Smooth muscle cell of the coronary artery (primary cell): ENCODE measurements at places on chromosomes 7 and 10. TPM values are rescaled to one million over a fixed set of nuclear protein-coding genes. Genes with fewer than 3 reads are reported as not detected.

Gene STRIP2
- total RNA-seq, result 1.5 and 7.8 TPM in 2 replicates

Gene LRRC18
- total RNA-seq, result not detected in 2 replicates

Gene PDLIM1
- total RNA-seq, result 4.6 and 35.0 TPM in 2 replicates

Gene FBH1
- 117 and 181 TPM in 2 replicates for total RNA-seq

Gene HMX2
- not detected in 2 replicates for total RNA-seq

Gene CALML3
- total RNA-seq, result not detected in 2 replicates

Gene EGFR
- total RNA-seq, result 29.3 and 35.5 TPM in 2 replicates

Gene C10orf71
- not detected in 2 replicates for total RNA-seq

Gene IPMK
- 2.6 and 3.8 TPM in 2 replicates for total RNA-seq

Gene RBM20
- total RNA-seq, result under 0.01 and 0.45 TPM in 2 replicates

Gene SRGN
- 41.5 and 199 TPM in 2 replicates for total RNA-seq

Gene PODXL
- 2.6 and 15.6 TPM in 2 replicates for total RNA-seq

Gene HOXA10
- total RNA-seq, result not detected in 2 replicates

Gene MEST
- 197 and 248 TPM in 2 replicates for total RNA-seq

Gene HMX3
- not detected in 2 replicates for total RNA-seq

Gene AKR1C3
- 132 and 308 TPM in 2 replicates for total RNA-seq

Gene HHEX
- under 0.01 and 7.7 TPM in 2 replicates for total RNA-seq

Gene CHST15
- total RNA-seq, result 6.8 and 13.0 TPM in 2 replicates

Gene VCL
- 108 and 162 TPM in 2 replicates for total RNA-seq

Gene NODAL
- not detected in 2 replicates for total RNA-seq

Gene BHLHA15
- total RNA-seq, result 0.38 TPM in 1 of 2 replicates, not detected in the other

Gene CDHR3
- 1.4 and 12.8 TPM in 2 replicates for total RNA-seq

Gene PTF1A
- not detected in 2 replicates for total RNA-seq

Gene PDE6C
- not detected in 2 replicates for total RNA-seq

Gene CPEB3
- total RNA-seq, result 0.68 and 0.70 TPM in 2 replicates

Gene VPS37D
- 3.7 and 4.2 TPM in 2 replicates for total RNA-seq

Gene TMEM139
- not detected in 2 replicates for total RNA-seq

Gene NACAD
- 0.47 and 1.3 TPM in 2 replicates for total RNA-seq

Gene MYO1G
- total RNA-seq, result 0.08 TPM in 1 of 2 replicates, not detected in the other

Gene CHRM2
- total RNA-seq, result not detected in 2 replicates

Gene ELAPOR2
- 5.4 and 117 TPM in 2 replicates for total RNA-seq

Gene TUBB8
- not detected in 2 replicates for total RNA-seq

Gene UNC5B
- total RNA-seq, result 11.2 and 39.1 TPM in 2 replicates

Gene HNRNPF
- 215 and 341 TPM in 2 replicates for total RNA-seq

Gene VWDE
- 0.08 TPM in 1 of 2 replicates, not detected in the other for total RNA-seq

Gene NPC1L1
- total RNA-seq, result 0.12 TPM in 1 of 2 replicates, not detected in the other

Gene IL15RA
- total RNA-seq, result 5.5 and 8.0 TPM in 2 replicates

Gene ZNF22
- total RNA-seq, result 3.3 and 15.9 TPM in 2 replicates

Gene KNDC1
- 0.23 and 1.6 TPM in 2 replicates for total RNA-seq

Gene CCDC3
- 0.15 and 0.47 TPM in 2 replicates for total RNA-seq

Gene NUTM2D
- 0.82 and 1.4 TPM in 2 replicates for total RNA-seq

Gene ZNF117
- total RNA-seq, result 1.9 and 8.1 TPM in 2 replicates

Gene NUTM2A
- 0.12 and 0.15 TPM in 2 replicates for total RNA-seq

Gene POLR2J3
- total RNA-seq, result 18.1 and 20.4 TPM in 2 replicates

Gene CH25H
- 3.3 and 5.2 TPM in 2 replicates for total RNA-seq

Gene PTPN20
- total RNA-seq, result 0.47 and 2.8 TPM in 2 replicates

Gene MRLN
- total RNA-seq, result not detected in 2 replicates

Gene ITIH5
- 0.08 and 3.6 TPM in 2 replicates for total RNA-seq

Gene ADAM8
- total RNA-seq, result 0.60 and 2.0 TPM in 2 replicates

Gene RASSF4
- total RNA-seq, result 10.6 and 12.5 TPM in 2 replicates

Gene SLC26A5
- total RNA-seq, result not detected in 2 replicates

Gene SLC26A4
- 0.23 and 0.68 TPM in 2 replicates for total RNA-seq

Gene HKDC1
- total RNA-seq, result 0.35 and 1.1 TPM in 2 replicates
